Bronchus fibroblast of lung (primary cell): ENCODE measurements at places on chromosomes 12 and 14. TPM values are rescaled to one million over a fixed set of nuclear protein-coding genes. Genes with fewer than 3 reads are reported as not detected.

LRTM2 gene
- total RNA-seq: not detected in 2 replicates

MYL2 gene
- 0.74 TPM in 1 of 2 replicates, not detected in the other for total RNA-seq

CHPT1 gene
- total RNA-seq: 29.7 and 39.0 TPM in 2 replicates

ACVRL1 gene
- total RNA-seq: 11.3 and 20.2 TPM in 2 replicates

TROAP gene
- total RNA-seq: 35.8 and 40.1 TPM in 2 replicates

SLC5A8 gene
- not detected in 2 replicates for total RNA-seq

STON2 gene
- 0.15 and 0.50 TPM in 2 replicates for total RNA-seq

B3GNT4 gene
- total RNA-seq: 0.34 and 0.59 TPM in 2 replicates

VPS33A gene
- 15.3 and 15.5 TPM in 2 replicates for total RNA-seq

NT5DC3 gene
- total RNA-seq: 5.2 and 5.5 TPM in 2 replicates

ADCY4 gene
- total RNA-seq: 0.15 and 0.17 TPM in 2 replicates

HAL gene
- under 0.01 TPM in 2 replicates for total RNA-seq

CLEC9A gene
- not detected in 2 replicates for total RNA-seq

THAP2 gene
- 4.0 and 5.6 TPM in 2 replicates for total RNA-seq

RNASE2 gene
- total RNA-seq: not detected in 2 replicates

SOAT2 gene
- total RNA-seq: under 0.01 TPM in 1 of 2 replicates, not detected in the other

ZNF664 gene
- 17.8 TPM in 2 replicates for total RNA-seq

ESPL1 gene
- 12.4 and 13.2 TPM in 2 replicates for total RNA-seq

PNN gene
- 10.3 and 11.8 TPM in 2 replicates for total RNA-seq

TMPRSS12 gene
- total RNA-seq: not detected in 2 replicates

CPM gene
- total RNA-seq: 6.4 and 7.4 TPM in 2 replicates

CYP27B1 gene
- 0.15 and 1.7 TPM in 2 replicates for total RNA-seq

KITLG gene
- total RNA-seq: 20.2 and 22.4 TPM in 2 replicates

CMA1 gene
- not detected in 2 replicates for total RNA-seq

LTBR gene
- 153 and 165 TPM in 2 replicates for total RNA-seq

RNASE12 gene
- not detected in 2 replicates for total RNA-seq

SIX6 gene
- total RNA-seq: not detected in 2 replicates

KRT6B gene
- not detected in 2 replicates for total RNA-seq

NEUROD4 gene
- not detected in 2 replicates for total RNA-seq

OLR1 gene
- 1.0 and 1.8 TPM in 2 replicates for total RNA-seq

IGF1 gene
- not detected in 2 replicates for total RNA-seq

NTF3 gene
- 1.0 and 2.2 TPM in 2 replicates for total RNA-seq

AMDHD1 gene
- total RNA-seq: 0.15 TPM in 1 of 2 replicates, not detected in the other

USP15 gene
- 18.1 and 20.3 TPM in 2 replicates for total RNA-seq

RIMBP2 gene
- not detected in 2 replicates for total RNA-seq

KLRF2 gene
- total RNA-seq: not detected in 2 replicates

HOXC9 gene
- total RNA-seq: 0.15 TPM in 1 of 2 replicates, not detected in the other

SLC4A8 gene
- total RNA-seq: 2.1 and 3.0 TPM in 2 replicates

RNASE4 gene
- 12.1 and 12.9 TPM in 2 replicates for total RNA-seq

PTHLH gene
- not detected in 2 replicates for total RNA-seq

UBC gene
- total RNA-seq: 755 and 860 TPM in 2 replicates

GPR68 gene
- total RNA-seq: 0.30 and 0.84 TPM in 2 replicates

LRRIQ1 gene
- 0.34 and 2.1 TPM in 2 replicates for total RNA-seq

ARMH4 gene
- total RNA-seq: 0.74 and 1.0 TPM in 2 replicates

NTS gene
- not detected in 2 replicates for total RNA-seq
